Uterus (tissue), 4 donors: ENCODE measurements at places on chromosomes 3 and 15.
A peak's percentile ranks its signal among the peaks of the same experiment; 100 is the strongest.

- DNase-seq = no peak
These were observed 116.0 kb upstream of the LRRN1 start for GRCh38 chr3:3683261-3683660.

DNA sequence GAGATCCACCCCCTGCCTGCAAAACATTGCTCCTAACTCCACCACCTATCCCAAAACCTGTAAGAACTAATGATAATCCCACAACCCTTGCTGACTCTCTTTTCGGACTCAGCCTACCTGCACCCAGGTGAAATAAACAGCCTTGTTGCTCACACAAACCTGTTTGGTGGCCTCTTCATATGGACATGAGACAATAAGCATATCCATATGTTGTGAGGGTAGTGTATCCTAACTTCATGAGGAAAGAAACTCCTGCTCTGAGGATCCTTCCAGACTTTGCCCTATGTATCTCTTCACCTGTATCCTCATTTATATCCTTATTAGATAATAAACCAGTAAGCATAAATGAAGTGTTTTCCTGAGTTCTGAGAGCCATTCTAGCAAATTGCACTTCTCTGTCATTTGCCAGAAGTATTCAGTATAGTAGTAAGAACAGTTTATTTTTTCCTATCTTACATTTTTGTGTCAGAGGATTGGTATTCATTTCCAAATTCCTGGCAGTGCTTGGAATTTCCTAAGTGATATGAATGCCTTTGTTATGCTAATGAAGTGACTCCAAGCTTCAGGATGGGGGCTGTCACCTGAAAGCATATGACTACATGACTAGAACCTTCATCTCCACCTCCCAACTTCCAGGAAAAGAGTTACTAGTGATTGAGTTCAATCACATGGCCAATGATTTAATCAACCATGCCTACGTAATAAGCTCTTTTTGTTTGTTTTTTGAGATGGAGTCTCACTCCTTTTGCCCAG, 30.2 kb downstream of the TTBK2 start:
- no peak for DNase-seq

DNA sequence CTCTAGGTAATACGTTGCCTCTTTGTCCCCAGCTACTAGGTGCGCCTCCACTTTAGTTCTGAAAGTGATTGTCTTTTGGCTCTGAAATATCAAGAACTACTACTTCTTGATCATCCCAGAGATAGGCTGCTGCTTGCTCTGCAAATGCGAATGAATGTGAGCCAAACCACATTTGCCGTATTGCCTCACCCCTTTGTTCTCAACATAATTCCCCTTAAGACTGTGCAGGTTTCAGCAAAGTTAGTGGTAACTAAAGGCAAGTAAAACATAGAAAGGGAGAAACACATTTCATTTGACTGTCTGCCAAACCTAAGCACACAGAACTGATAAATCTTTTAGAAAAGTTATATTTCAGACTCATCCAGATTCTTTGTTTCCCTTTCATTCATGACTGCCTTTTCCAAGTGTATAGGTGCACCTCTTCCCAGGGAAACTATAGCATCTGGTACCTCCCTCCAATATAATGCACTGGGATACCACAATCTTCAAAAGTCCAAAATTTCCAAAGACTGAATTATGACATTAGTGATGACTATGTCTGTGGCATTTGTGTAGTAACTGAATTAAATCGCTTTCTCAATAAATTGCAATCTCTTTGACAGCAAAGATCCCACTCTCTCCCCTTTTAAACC, 720.6 kb upstream of the CBLB start:
- DNase-seq = no peak

- no peak for DNase-seq
These were observed 57.8 kb upstream of the CPOX start for GRCh38 chr3:98650971-98651779.

- DNase-seq = no peak
These were observed 118.8 kb downstream of the SST start for GRCh38 chr3:187551416-187551815.

GRCh38 chr3:46293035-46293724, 50.9 kb downstream of the CCR3 start:
- DNase-seq = no peak

GRCh38 chr3:115890579-115890978, 267.3 kb downstream of the GAP43 start:
- no peak for DNase-seq

DNA sequence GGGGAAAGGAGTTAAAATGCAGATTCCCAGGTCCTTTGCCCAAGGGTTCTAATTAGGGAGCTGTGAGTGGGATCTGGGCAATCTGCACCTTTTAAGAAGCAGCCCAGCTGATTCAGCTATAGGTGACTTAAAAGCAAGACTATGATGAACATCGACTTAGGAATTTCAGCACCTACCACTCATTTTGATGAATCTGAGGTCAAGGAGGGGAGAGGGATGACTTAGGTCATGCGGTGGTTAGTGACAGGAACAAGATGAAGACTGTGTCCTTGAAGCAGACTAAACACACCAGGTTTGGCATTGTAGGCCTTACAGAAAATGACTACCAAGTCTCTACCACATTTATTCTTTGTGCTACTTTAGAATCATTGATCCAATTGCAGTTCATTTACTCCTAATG, 196.3 kb downstream of the DTWD1 start:
- DNase-seq = no peak

GRCh38 chr3:140408252-140408651, 269.6 kb upstream of the TRIM42 start:
- DNase-seq = no peak

- no peak for DNase-seq
These were observed 426.5 kb upstream of the RASGRP1 start for GRCh38 chr15:38991126-38991525.

DNA sequence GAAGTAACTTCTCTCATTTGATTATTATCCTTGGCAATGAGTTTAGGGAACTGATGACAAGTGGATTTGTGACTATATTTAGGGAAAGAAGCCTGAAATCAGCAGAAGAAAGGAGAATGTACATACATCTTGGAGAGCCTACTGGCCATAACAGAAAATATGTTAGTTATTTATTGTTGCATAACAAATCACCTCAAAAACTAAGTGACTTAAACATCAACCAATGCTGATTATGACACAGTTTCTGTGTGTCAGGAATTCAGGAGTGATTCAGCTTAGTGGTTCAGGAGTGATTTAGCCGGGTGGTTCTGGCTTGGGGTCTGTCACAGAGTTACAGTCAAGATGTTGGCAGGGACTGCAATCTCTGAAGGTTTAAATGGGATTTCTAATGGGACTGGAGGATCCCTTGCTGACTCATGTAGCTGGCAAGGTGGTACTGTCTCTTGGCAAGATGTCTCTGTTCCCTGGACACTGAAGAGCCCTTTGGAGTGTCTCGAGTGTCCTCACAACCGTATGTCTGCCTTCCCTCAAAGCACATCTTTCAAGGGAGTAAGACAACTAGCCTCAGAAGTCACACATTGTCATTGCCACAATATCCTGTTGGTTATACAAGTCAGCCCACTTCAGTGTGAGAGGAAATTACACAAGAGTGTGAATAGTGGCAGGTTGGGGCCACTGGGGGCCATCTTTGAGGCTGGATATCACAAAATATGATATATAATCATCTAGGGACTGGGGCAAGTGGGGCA, 248.9 kb downstream of the SV2B start:
- no peak for DNase-seq

DNA sequence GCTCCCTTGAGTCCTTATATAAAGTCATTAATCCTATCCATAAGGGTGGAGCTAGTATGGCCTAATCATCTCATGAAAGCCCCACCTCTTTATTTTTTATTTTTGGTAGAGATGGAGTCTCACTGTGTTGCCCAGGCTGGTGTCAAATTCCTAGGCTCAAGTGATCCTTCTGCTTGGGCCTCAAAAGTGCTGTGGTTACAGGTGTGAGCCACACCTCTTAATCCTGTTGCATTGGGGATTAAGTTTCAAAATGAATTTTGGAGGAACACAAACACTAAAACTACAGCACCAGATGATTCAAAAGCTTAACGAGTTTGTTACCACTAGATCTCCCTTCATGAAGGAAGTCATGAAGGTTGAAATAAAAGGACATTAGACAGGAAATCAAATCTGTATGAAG, 27.7 kb downstream of the RAB7A start:
- no peak for DNase-seq

DNA sequence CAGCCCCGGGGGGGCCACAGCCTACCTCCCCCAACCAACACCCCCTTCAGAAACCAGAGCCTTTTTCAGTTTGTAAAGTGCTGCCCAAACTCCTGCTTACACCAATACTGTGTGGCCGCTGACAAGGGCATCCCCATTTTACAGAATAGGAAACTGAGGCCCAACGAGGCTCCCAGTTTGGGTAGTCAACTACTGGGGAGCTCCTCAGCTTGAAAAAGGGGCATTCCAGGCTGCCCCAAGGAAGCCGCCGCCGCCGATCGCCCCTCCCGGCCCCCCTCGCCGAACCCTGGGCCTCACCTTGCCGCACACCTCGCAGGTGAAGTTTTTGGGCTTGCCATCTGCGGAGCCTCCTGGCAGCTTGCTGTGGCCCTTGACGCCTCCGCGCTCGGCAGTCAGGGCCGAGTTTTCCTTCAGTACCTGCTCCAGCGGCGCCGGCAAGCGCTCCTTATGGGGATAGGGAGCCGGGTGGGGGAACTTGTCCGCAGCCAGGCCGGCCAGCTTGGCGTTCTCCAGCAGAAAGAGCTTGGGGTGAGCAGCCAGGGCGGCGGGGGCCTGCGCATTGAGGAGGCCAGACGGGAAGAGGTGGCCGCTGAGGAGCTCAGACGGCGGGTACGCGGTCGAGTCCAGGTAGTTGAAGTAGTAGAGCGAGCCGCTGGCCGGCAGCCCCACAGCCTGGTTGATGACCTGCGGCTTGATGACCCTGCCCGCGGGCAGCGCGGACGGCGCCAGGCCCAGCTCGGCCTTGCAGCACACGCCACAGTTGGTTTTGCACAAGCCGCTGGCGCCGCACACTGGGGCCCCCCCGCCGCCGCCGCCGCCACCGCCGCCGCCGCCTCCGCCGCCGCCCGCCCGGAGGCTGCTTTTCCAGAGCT, 1.4 kb downstream of the FEZF2 start:
- DNase-seq = no peak

DNA sequence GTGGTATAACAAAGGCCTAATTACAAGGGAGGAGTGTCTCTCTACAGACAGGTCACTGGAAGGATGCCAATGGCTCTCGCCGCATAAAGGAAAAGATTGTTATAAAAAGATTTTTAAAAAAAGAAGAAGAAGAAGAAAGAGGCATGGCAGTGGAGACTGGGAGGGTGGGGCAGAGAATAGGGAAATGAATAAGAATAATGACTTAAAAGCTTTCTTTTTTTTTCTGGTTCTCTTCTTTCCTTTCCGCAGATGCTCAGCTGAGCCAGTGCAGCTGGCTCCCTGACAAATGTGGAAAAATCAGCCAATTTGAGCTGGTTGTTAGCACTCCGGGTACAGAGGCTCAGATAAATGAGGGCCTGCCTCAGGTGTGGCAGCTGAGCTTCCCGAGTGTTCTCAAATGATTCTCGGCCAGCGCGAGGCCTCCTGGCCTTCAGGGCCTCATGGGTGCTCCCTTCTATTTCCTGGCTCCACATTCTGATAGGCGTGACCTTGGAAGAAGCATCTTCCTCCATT, 234.1 kb downstream of the RORA start:
- DNase-seq = peak; percentile 24

GRCh38 chr15:41971089-41971894, 1.1 kb downstream of the EHD4 start:
- DNase-seq = peak; percentile 47

GRCh38 chr3:135918600-135918999, 46.9 kb upstream of the PPP2R3A start:
- no peak for DNase-seq

GRCh38 chr3:9397906-9398699, 688 bp downstream of the SETD5 start:
- peak; percentile 47 for DNase-seq

DNA sequence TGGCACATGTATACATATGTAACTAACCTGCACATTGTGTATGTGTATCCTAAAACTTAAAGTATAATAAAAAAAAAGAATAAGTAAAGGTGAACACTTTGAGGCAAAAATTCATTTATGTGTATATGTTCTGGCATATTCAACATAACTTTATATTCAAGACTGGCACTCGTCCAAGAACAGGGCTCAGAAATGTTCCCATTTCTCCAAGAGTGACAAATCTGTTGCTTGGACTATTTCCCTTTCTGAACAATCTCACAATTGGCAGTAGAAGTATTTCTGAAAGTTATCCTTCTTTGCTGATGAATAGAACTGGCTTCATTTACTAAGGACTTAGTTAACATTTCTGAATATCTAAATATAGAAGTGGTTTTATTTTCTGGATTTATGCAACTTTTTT, 212.8 kb downstream of the ADAMTSL3 start:
- no peak for DNase-seq

DNA sequence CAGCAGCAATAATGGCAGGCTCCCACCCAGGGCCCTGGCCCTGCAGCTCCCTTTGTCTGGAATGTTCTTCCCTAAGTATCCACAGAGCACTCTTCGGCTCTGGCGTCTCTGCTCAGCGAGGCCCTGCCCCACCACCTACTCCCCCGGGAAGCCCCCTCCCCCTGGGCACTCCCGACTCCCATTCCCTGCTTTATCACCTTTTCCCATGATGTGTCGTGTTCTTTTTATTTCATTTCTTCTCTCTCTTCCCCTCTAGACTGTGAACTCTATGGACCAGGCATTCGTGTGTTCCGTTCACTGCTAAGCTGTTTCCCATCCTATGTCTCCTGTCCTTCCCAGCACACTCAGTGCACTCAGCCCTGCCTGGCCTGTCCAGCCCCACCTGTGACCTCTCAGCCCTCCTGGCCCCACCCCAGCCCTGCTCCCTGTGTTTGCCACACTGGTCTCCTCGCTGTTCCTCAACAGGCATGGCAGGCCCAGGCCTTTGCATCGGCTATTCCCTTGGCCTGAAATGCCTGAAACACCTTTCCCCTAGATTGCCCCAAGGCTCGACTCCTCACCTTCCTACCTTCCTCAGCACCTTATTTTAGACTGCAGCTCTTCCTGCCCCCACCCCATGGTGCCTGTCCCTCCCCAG, 107.4 kb downstream of the TPRA1 start:
- DNase-seq = no peak

DNA sequence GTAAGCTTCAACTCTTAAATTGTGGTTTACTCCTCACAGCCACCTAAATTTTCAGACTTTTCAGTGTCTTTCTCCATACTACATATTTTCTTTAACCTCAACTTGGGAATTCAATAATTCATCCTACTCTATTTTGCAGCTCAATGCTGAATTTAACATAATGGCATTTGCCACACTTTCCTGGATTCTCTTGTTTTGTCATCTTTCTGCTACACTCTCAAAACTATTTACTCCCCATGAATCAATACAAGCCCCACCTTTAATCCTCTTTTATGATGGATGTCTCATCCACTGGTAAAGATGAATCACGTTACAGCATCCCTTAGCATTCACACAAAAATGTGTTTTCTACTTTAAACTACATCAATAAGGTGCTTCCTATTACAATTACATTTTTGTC, 19.6 kb upstream of the CHMP2B start:
- no peak for DNase-seq

- DNase-seq = no peak
These were observed 345.3 kb downstream of the CHST2 start for GRCh38 chr3:143464850-143465249.

- no peak for DNase-seq
These were observed 1433.9 kb upstream of the CADM2 start for GRCh38 chr3:83524901-83525300.
